ENCODE measurements at places on chromosomes 7 and 10.

DNA sequence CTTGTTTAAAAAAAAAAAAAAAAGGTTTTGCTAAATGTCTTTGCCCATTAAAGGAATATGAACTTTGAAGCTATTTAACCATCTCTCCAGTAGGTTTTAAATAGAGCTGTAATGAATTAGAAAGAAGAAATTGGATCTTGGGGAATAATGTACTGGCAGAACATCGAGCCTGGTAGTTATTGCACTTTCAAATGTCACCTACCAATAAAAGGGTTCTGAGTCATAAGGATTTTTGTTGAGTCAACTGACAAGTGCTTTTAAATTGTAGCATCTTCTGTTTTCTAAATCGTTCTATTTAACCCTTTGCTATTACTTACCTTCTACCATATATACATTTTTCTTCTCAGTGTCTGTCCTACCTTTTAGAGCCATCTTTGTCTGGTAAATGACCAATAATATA, 10.7 kb downstream of the CUTC start:
- DNase-seq = no peak

- no peak for DNase-seq
These were observed 404 bp upstream of the FMC1 start for GRCh38 chr7:139340808-139341057.

- DNase-seq = no peak
These were observed 45.8 kb upstream of the CARD11 start for GRCh38 chr7:3089493-3089892.

- no peak for DNase-seq
These were observed 14.1 kb upstream of the MYH16 start for GRCh38 chr7:99258501-99258900.

GRCh38 chr7:537911-538634, 18.4 kb upstream of the PDGFA start:
- no peak for DNase-seq

DNA sequence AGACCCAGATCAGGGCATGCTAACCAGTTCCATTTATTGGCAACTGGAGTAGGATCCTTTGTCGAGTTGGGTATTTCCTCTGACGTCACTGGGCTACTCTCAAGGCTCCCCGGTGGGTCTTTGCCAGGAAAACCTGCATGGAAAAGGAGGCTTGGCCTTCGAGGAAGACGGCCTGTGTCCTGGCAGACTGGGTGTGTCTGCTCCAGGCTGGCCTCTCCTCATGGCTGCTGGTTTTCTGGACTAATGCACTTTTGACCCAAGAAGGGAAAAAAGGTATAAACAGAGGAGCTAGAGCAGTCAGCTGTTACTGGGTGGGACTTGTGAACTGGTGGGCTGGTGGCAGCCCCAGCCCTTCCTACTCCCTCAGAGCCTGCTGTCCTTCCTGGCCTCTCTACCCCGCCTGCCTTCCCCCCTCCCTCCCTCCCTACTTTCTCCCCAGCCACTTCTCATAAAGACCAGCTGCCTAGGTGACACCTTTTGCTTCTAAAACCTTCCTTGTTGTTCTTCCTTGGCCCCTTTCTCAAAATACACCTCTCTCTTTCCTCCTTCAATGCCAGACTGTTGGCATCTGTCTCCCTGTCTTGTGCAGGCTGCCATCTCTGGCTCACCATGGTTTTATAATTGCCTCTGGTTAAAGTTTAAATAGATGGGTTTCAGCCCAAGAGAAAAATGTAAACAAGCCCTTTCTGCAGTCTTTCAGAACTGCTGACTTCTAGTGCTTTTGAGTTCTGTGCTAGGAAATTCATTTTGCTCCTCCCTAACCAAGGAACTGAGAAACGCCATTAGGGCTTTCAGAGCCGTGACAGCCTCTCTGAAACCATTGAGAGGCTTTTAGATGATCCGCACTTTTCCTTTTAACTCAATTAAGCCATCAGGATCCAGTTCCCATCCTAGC, 101.8 kb upstream of the MKLN1 start:
- DNase-seq = no peak

DNA sequence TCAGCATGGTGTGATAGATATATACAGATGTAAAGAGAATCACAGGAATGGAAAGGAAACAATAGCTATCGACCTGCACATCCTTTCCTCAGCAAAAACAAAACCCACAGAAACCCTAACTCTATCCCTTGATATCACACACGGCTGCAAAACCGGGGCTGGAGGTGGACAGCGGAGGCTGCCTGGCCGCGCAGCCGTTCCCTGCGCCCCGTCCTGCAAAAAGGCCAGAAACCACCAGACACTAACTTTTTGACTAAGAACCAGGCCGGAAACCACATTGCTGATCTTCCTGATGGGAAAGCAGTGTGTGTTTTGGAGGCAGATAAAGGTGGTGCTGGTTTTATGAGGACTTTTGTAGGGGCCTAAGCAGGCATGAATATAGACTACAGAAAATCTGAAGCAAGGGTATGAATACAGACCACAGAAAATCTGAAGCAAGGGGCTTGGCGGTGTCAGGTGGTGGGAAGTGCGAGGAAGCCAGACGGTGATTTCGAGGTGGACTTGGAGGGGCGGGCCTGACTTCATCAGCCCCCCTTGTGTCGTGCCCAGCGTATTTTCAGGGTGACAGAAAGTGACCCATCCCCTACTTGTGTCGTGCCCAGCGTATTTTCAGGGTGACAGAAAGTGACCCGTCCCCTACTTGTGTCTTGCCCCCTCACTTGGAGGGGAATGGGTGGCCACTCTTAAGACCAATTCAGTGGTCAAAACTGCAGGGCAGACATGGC, 123.3 kb downstream of the WDR37 start:
- no peak for DNase-seq

Data from CD4-positive, alpha-beta T cell treated with Interleukin-6 at 100 ng/mL for 8 hours (primary cell).